ENCODE measurements at places on chromosomes 4 and X.

- DNase-seq = no peak
Measured at GRCh38 chrX:40329616-40330015, 231.9 kb upstream of the BCOR start.

GRCh38 chrX:87376896-87377295 lies 140.7 kb upstream of the KLHL4 start:
- no peak for DNase-seq

DNA sequence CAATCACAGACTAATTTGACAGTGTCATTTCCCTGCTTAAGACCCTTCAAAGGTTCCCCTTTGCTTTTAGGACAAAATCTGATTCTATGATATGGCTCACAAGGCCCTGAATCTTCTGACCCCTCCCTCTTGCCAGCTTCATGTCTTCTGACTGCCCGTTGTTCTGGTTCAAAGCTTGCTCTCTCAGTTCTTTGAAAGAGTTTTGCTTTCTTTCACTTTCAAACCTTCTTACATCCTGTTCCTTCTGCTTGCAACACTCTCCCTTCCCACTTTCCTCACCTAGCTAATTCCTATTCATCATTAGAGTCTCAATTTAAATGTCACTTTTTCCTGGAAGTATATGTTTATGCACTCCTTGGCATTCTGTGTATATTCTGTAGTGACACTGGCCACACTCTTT lies 299.2 kb downstream of the IDS start:
- DNase-seq = no peak

DNA sequence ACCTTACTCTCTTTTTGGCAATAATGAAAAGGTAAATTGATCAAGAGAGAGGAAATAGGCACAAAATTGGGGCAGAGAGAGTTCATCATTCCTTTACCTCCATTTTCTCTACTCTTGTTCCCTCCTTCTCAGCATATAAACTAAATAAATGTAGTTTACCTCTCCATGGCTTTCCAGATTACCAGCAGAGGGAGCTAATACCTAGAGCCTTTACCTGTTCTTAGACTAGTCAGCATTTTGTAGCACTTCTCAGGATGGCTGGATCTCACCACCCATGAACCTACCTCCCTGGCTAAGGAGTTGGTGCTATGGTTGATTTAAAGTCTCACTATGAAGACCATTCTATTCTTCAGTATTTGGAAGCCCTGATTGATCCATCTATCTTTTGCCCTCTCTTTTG lies 15.7 kb downstream of the OFD1 start:
- DNase-seq = no peak

GRCh38 chrX:123348468-123348867 lies 164.4 kb downstream of the GRIA3 start:
- no peak for DNase-seq

- no peak for DNase-seq
Measured at GRCh38 chrX:31099536-31100090, 27.8 kb upstream of the FTHL17 start.

GRCh38 chr4:122762966-122763716 lies 30.6 kb downstream of the BBS12 start:
- DNase-seq = no peak

DNA sequence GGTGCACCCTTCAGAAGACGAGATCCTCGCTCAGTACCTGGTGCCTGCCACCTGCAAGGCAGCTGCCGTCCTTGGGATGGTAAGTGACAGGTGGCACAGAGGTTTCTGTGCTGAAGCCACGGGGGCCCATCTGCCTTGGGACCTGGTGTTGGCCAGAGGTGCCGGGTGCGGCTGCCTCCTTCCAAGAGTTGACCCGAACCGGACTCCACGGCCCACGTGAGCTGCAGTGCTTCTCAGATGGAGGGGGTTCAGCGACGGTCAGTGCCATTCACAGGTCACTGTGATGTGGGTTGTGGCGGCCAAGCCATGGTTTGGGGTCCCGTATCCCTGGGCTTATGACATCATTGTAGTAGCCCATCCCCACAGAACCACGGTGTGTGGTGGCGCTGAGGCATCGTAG lies 19.0 kb upstream of the MSANTD1 start:
- no peak for DNase-seq

DNA sequence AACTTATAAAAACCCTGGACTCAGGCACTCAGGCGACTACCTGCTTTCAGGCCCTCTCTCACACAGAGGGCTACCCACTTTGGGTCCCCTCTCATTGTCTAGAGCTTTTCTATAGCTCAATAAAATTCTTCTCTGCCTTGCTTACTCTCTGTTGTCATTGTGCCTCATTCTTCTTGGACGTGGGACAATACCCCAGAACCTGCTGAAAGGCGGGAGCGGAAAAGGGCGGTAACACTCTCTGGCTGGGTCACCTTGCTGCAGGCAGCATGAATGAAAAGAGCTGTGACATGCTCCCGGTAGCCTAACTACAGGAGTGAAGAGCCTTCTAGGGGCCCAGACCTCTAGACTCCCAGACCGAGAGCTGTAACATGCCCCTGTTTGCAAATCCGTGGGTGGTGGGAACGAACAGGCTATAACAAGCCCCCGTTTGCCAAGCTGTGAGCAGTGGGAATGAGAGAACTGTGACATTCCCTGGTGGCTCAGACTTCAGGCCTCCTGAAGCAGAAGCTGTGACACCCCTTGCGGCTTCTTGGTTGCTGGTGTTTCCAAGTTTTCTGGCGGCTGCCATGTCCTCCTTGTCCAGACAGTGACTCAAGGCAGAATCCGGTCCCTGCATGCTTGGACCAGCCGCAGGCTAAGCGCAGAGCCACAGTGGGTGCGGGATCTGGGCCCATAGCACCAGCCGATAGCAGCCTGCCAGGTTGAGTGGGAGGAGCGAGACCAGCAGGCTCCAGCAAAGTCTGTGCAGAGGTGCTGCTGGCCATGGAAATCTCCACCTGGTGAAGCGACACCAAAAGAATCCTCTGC lies 684.6 kb downstream of the ARAP2 start:
- DNase-seq = no peak

- no peak for DNase-seq
Measured at GRCh38 chrX:9988762-9989161, 21.6 kb downstream of the CLDN34 start.

GRCh38 chrX:30643313-30643821 lies 9.9 kb upstream of the GK start:
- no peak for DNase-seq

GRCh38 chr4:10656988-10657387 lies 27.6 kb downstream of the CLNK start:
- no peak for DNase-seq

GRCh38 chr4:36779601-36780000 lies 464.9 kb upstream of the NWD2 start:
- DNase-seq = no peak

DNA sequence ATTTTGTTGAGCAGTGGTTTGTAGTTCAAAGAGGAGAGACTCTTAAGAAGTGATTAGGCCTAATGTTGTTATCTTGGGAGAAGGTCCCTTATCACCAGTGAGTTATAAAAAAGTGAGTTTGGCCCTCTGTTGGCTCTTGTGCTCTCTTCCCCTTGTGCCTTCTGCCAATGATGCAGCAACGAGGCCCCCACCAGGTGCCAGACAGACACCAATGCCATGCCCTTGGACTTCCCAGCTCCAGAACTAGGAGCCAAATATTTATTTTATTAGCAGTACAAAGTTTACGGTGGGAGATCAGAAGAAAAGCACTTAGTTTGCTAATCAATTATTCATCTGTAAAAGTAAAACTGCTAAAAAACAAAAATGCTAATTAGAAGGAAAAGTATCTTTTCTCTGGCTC lies 22.7 kb upstream of the NAAA start:
- no peak for DNase-seq

- DNase-seq = no peak
Measured at GRCh38 chr4:87052615-87053014, 117.8 kb downstream of the AFF1 start.

GRCh38 chr4:108449129-108449528 lies 171.2 kb upstream of the RPL34 start:
- no peak for DNase-seq

DNA sequence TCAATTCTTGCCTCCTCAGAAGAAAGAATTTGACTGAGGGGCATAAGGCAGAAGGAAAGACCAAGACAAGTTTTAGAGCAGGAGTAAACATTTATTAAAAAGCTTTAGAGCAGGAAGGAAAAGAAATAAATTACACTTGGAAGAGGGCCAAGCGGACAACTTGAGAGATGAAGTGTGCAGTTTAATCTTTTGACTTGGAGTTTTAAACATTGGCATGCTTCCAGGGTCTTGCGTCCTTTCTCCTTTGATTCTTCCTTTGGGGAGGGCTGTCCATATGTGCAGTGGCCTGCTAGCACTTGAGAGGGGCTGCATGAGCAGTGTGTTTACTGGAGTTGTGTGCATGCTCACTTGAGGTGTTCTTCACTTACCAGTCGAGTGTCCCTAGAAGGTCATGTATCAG lies 275.8 kb upstream of the IL1RAPL1 start:
- DNase-seq = no peak
